ENCODE measurements at places on chromosomes 6 and 20.

DNA sequence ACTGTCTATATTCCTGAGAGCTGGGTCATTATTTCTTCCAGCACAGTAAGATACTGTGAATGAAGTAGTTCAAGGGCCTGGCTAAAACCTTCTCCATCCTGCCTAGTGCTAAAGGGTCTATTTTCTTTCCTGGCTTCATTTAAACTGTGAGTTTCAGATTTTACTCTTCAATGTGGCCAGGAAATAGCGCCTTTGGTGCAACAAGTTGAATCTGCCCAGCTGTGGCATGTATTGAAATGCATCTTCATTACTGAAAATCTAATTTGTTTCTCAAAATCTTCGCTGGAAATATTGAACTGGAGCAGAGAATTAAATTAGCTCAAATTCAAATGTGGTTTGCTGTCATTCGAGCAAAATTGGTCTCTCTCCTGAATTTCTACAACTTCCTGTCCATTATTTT lies 114.6 kb upstream of the KCNG1 start:
- DNase-seq = no peak

GRCh38 chr6:39568896-39569295 lies 156.3 kb downstream of the KIF6 start:
- DNase-seq = no peak

- DNase-seq = no peak
Measured at GRCh38 chr20:61776491-61777075, 289.1 kb downstream of the TAF4 start.

GRCh38 chr6:134282816-134283215 lies 35.1 kb downstream of the SGK1 start:
- no peak for DNase-seq

GRCh38 chr6:70363741-70364493 lies 49.4 kb upstream of the FAM135A start:
- no peak for DNase-seq

DNA sequence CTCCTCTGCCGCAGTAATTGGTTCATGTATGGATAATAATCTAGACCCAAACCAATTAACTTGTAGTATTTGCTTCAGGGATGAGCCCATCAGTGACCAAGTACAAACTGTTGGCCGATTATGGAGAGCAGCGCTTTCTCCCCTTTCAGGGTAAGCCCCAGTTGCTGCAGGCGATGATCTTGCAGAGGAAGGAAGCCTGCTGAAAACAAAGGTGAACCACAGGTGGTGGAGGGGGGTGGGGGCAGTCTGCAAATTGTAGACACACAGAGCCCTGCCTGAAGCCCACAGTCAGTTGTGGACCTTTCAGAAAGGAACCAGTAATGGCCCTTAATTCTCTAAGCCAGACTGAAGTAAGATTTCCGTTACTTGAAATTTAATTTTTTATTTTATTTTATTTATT lies 167.9 kb upstream of the JARID2 start:
- DNase-seq = no peak

DNA sequence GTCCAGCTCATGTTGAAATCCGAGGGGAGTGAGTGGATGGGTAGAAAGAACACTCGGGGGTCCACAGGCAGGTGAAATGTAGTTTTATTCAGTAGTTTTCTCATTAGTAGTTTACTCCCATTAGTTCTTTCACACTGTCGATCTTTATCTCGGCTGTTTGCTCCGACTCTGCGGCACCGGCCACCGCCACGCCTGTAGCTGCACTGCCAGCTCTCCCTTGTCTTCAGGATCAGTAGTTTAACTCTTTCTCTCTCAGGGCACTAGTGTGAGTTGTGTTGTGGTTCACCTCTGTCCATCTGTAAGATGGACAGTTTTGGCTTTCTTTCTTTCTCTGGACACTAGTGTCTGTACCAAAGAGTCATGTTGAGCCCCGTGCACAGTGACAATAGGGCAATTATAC lies 195.7 kb downstream of the LMBRD1 start:
- no peak for DNase-seq

GRCh38 chr6:126553854-126554253 lies 213.9 kb downstream of the CENPW start:
- DNase-seq = no peak

DNA sequence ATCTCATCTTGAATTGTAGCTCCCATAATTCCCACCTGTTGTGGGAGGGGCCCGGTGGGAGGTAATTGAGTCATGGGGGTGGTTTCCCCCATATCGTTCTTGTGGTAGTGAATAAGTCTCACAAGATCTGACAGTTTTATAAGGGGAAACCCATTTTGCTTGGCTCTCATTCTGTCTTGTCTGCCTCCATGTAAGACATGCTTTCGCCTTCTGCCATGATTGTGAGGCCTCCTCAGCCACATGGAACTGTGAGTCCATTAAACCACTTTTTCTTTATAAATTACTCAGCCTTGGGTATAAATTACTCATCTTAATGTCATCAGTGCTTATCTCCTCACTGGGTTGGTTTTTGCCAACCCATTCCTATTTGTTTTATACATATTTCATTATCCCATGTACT lies 142.0 kb upstream of the GMDS start:
- no peak for DNase-seq

- DNase-seq = no peak
Measured at GRCh38 chr20:32559753-32560380, 25.3 kb downstream of the NOL4L start.
